ENCODE measurements at places on chromosomes 11 and 22.

DNA sequence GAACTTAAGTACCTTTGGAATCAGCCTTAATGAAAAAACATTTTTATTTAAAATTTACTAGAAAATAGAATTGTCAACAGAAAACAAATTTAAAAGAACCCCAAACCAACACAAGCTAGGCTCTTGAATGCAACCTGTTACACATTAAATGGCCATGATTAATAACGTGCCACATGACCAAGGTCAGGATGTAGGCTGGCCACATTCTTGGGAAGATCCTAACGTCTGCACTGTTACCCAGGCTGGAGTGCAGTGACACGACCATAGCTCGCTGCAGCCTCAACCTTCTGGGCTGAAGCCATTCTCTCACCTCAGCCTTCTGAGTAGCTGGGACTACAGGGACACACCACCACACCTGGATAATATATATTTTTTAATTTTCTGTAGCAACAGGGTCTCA is 126.4 kb upstream of the APOA1 start:
- no peak overlapping the region for H3K27ac ChIP-seq
- H3K4me3 ChIP-seq = no peak overlapping the region
- no peak for DNase-seq
- H3K36me3 ChIP-seq = no peaks in the 10 kb centered on the region

GRCh38 chr11:76639621-76640020 is 30.9 kb downstream of the LRRC32 start:
- no peak overlapping the region for H3K27ac ChIP-seq
- H3K27me3 ChIP-seq = peaks cover 39% of the 10 kb centered on the region

- no peak overlapping the region for H3K4me3 ChIP-seq
- DNase-seq = no peak
- H3K27me3 ChIP-seq = peaks cover 4% of the 10 kb centered on the region
- no peaks in the 10 kb centered on the region for H3K36me3 ChIP-seq
Measured at GRCh38 chr11:61908730-61909316, 8.5 kb downstream of the RAB3IL1 start.

- no peak for DNase-seq
- no peak overlapping the region for H3K4me3 ChIP-seq
- H3K27ac ChIP-seq = peak overlapping the region; percentile 8
- H3K4me1 ChIP-seq = peaks cover 31% of the 10 kb centered on the region
Measured at GRCh38 chr11:34203377-34203871, 98.0 kb downstream of the NAT10 start.

DNA sequence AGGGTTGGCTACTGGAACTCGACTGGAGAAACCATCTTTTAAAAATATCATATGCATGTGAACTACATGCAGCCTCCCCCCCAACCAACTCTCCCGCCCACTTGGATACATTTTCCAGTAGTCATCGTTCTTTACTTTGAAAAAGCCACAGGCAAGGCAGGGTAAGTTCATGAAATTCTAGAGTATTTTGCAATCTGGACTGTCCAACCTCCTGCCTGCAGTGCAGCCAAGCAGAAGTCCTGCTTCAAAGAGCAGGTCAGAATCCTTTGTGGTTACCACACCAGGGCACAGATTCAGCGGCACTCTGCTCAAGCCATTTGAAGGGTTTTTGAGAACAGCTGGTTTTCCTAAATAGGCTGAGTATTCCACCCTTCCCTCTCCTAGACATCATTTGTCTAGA is 12.1 kb downstream of the ELF5 start:
- H3K4me1 ChIP-seq = no peaks in the 10 kb centered on the region
- peaks cover 4% of the 10 kb centered on the region for H3K27me3 ChIP-seq
- H3K4me3 ChIP-seq = no peak overlapping the region

DNA sequence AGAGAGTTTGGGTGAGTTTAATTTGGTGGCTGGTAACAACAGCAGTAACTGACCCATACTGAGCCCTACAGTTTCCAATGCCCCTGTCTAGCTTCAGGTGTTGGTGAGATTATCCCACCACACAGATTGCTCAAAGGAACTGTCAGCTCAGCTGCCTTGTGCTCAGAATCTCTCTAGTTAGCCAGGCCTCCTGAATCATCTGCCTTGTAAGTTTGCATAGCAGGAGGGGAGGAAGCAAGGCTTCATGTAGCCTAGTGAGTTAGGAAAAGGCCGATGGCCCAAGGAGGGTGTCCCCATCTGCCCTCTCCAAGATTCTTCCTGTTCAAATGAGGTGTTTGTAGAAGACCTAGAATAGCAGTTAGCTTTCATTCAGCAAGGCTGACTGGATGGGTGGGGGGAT is 74.3 kb downstream of the MICAL2 start:
- H3K27ac ChIP-seq = no peak overlapping the region
- peaks cover 39% of the 10 kb centered on the region for H3K4me1 ChIP-seq
- H3K36me3 ChIP-seq = peaks cover 6% of the 10 kb centered on the region

- no peak overlapping the region for H3K4me3 ChIP-seq
- H3K27me3 ChIP-seq = no peaks in the 10 kb centered on the region
- H3K4me1 ChIP-seq = peaks cover 20% of the 10 kb centered on the region
- H3K27ac ChIP-seq = no peak overlapping the region
- H3K36me3 ChIP-seq = peaks cover 3% of the 10 kb centered on the region
Measured at GRCh38 chr11:64890522-64890939, 12.1 kb upstream of the EHD1 start.

GRCh38 chr11:61516191-61516590 is 7.6 kb downstream of the LRRC10B start:
- DNase-seq = peak; percentile 29
- no peak overlapping the region for H3K27ac ChIP-seq
- H3K36me3 ChIP-seq = no peaks in the 10 kb centered on the region
- H3K27me3 ChIP-seq = peaks cover 20% of the 10 kb centered on the region
- no peak overlapping the region for H3K4me3 ChIP-seq
- peaks cover 6% of the 10 kb centered on the region for H3K4me1 ChIP-seq

- no peaks in the 10 kb centered on the region for H3K27me3 ChIP-seq
- H3K27ac ChIP-seq = no peak overlapping the region
- H3K4me3 ChIP-seq = no peak overlapping the region
- DNase-seq = no peak
Measured at GRCh38 chr11:133339495-133340140, 192.7 kb downstream of the OPCML start.

- no peaks in the 10 kb centered on the region for H3K4me1 ChIP-seq
- no peak overlapping the region for H3K4me3 ChIP-seq
- H3K36me3 ChIP-seq = no peaks in the 10 kb centered on the region
Measured at GRCh38 chr11:8375460-8375859, 111.8 kb upstream of the LMO1 start.

DNA sequence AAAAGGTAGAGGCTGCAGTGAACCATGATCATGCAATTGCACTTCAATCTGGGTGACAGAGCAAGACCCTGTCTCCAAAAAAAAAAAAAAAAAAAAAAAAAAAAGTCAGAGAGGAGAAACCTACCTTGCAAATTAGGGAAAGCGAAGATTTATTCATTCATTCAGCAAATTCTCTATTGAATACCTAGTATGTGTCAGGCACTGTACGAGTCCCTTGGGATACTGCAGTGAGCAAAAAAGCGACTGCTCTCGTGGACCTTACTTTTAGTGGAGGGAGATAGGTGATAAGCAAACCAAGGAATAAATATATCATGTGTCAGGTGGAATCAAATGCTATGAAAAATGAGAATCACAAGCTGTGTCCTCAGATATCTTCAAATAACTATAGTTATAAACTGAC is 101.3 kb downstream of the STIM1 start:
- H3K27ac ChIP-seq = peak overlapping the region; percentile 92
- no peaks in the 10 kb centered on the region for H3K27me3 ChIP-seq
- peaks cover 88% of the 10 kb centered on the region for H3K4me1 ChIP-seq
- no peak overlapping the region for H3K4me3 ChIP-seq
- peaks cover 15% of the 10 kb centered on the region for H3K36me3 ChIP-seq
- DNase-seq = no peak

DNA sequence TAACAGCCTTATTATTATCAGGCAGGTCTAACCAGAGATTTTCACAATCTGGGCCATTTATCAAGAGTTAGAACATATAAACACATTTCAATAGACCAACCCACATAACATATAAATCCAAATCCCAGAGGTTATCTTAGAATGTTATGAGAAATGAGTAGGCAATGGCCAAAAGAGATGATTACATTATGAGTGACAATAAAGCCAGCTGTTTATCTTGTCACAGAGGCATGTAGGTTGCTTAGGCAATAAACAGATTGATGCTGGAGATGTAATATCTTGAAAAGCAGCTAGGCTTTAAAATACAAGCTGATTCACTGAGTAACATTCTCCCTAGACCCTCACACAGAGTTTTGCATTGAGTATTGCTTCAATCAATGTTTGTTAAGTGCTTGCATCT is 148.5 kb upstream of the SESN3 start:
- no peak overlapping the region for H3K4me3 ChIP-seq
- no peaks in the 10 kb centered on the region for H3K36me3 ChIP-seq
- H3K4me1 ChIP-seq = peaks cover 4% of the 10 kb centered on the region
- no peak overlapping the region for H3K27ac ChIP-seq

GRCh38 chr11:26827567-26828081 is 105.8 kb upstream of the SLC5A12 start:
- H3K4me3 ChIP-seq = no peak overlapping the region
- no peak for DNase-seq
- H3K27ac ChIP-seq = no peak overlapping the region
- H3K4me1 ChIP-seq = no peaks in the 10 kb centered on the region
- H3K27me3 ChIP-seq = no peaks in the 10 kb centered on the region
- no peaks in the 10 kb centered on the region for H3K36me3 ChIP-seq

Measured in activated CD4-positive, alpha-beta T cell treated with anti-CD3 and anti-CD28 coated beads for 36 hours (primary cell).